ENCODE measurements at places on chromosomes 13 and 19.

DNA sequence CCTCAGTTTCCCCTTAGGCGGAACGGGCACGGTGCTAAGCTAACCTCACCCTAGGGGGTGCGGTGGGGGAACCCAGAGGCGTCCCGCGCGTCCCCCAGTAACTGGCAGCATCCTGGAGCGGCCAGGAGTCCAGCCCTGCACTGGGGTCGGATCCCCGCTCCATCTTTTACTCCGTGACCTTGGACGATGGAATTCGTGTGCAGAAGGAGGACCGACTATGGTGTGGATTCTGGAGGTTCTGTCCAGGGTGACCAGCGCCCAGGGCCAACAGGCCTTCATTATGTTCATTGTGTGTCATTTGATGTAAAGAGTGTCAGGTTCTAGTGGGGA is 630 bp downstream of the SPPL2B start:
- no peak for DNase-seq

DNA sequence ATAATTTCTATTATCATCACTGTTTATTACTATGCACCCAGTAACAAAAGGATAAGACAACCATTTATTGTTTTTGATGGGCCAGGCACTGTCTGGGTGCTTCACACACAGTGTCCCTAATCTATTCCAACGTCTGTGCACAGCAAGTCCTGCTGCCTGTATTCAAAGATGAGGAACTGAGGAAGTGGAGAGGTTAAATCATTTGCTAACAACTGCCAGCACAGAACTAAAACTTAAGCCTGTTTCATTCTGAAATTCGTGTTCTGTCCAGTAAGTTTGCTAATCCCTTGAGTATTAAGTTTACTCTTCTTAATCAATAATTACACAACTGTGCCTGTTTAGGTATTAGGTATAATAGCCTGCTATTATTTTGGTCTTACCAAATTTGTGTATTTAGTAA is 41.9 kb downstream of the TEX26 start:
- no peak for DNase-seq

GRCh38 chr13:35787937-35788336 is 311.4 kb upstream of the MAB21L1 start:
- no peak for DNase-seq

DNA sequence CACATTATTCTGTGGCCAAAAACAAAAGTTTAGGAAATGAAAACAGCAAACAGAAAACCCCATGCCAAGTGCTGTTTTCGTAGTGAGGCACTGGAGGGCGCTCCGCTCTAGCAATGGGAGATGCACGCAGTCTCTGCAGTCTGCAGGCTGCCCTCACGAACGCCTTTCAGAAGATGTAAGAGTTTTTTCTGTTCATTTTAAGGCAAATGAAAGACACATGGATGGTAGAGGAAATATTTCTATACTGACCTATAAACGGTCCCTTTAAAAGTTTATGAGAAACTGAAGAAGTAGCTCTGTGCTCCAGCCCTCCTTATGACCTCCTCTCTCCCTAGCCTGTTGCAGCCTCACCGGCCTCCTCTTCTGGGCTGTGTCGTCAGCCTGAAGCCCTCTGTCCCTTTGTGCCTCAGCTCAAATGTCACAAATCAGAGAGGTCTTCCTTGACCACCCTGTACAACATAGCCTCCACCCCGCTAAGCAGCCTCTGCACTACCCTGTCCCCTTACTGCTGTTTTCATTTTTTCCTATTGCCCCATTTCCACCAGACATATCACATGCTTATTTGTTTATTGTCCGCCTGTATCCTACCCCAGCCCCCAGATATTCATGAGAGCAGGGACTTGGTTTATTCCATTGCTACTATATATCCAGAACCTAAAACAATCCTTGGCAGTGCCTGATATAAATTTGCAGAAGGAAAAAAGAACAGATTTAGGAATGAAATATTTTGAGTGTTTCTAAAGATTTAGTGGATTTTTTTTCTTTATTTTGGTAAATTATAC is 116.4 kb downstream of the TM9SF2 start:
- DNase-seq = peak; percentile 30

DNA sequence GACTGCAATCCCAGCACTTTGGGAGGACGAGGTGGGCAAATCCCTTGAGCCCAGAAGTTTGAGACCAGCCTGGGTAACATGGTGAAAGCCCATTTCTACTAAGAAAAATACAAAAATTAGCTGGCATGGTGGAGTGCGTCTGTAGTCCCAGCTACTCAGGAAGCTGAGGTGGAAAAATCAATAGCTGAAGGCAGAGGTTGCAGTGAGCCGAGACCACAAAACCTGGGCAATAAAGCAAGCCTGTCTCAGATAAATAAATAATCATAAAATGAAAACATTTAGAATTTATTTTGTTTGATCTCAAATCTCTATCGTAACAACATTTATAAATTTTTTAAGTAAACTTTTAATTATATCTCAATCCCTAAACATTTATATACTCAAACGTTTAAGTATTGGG is 36.6 kb downstream of the USP12 start:
- no peak for DNase-seq

GRCh38 chr19:1408300-1409203 is 1.2 kb downstream of the DAZAP1 start:
- no peak for DNase-seq

DNA sequence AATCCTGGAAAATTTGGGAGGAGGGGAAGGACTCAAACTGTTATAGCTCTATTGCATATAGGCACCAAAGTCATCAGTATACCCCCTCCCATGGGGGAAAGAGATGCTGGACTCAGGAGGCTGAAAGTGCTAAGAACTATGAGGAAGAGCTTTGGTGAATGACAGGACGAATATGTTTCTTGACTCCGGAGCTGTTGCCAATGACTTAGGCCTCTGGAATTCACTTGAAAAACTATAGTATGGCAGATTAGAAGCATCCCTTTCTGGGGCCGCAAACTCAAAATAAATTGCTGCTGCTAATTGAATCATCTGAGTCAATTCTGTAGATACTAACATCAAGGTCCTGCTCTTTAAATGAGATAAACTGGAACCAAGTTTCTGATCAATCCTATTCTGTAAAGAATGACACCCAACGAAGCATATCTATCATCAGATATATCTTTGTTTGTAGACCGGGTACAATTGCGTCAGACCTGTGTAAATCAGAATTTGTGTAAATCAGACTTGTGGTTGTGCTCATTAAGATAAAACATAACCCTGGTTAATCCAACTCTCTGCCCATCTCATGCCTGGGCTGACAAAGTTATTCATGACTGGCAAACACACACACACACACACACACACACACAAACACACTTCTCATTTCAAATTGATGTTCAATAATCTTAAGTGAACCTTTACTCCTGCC is 1793.8 kb upstream of the PCDH20 start:
- no peak for DNase-seq

GRCh38 chr19:4445963-4446703 is 11.5 kb downstream of the UBXN6 start:
- DNase-seq = no peak

- no peak for DNase-seq
Observed at GRCh38 chr19:42697884-42698283, 42.4 kb downstream of the PSG3 start.

Measured in NCI-H2081 treated with DMSO at 0.1 percent for 48 hours (cell line).